ENCODE measurements at places on chromosomes 7 and 10. TPM values are rescaled to one million over a fixed set of nuclear protein-coding genes. Genes with fewer than 3 reads are reported as not detected.

CPN1 gene
- total RNA-seq, result not detected

PRKCQ gene
- 8.0 TPM for total RNA-seq

OR6V1 gene
- total RNA-seq, result not detected

FKBP9 gene
- total RNA-seq, result 123 TPM

IL6 gene
- 2.0 TPM for total RNA-seq

VPS26A gene
- total RNA-seq, result 31.8 TPM

ADCK2 gene
- total RNA-seq, result 22.4 TPM

CYP3A5 gene
- total RNA-seq, result 1.3 TPM

GPRIN2 gene
- not detected for total RNA-seq

IQUB gene
- total RNA-seq, result 7.8 TPM

DPCD gene
- total RNA-seq, result 19.5 TPM

NAT16 gene
- total RNA-seq, result not detected

HTR5A gene
- not detected for total RNA-seq

TMEM273 gene
- 36.8 TPM for total RNA-seq

AASS gene
- total RNA-seq, result 34.2 TPM

THSD7A gene
- total RNA-seq, result 2.8 TPM

C10orf62 gene
- total RNA-seq, result not detected

SHLD2 gene
- 25.7 TPM for total RNA-seq

DDX21 gene
- total RNA-seq, result 35.1 TPM

PON1 gene
- total RNA-seq, result not detected

FAM221A gene
- total RNA-seq, result 13.3 TPM

HKDC1 gene
- not detected for total RNA-seq

HYAL4 gene
- not detected for total RNA-seq

AP3M1 gene
- total RNA-seq, result 26.5 TPM

ZNF479 gene
- total RNA-seq, result not detected

SPDYE2 gene
- not detected for total RNA-seq

MRLN gene
- total RNA-seq, result not detected

LARP4B gene
- total RNA-seq, result 43.1 TPM

AKR1D1 gene
- not detected for total RNA-seq

OR13A1 gene
- total RNA-seq, result not detected

ADRB1 gene
- 4.2 TPM for total RNA-seq

MARVELD1 gene
- total RNA-seq, result 43.4 TPM

TOMM7 gene
- 303 TPM for total RNA-seq

Data from esophagus muscularis mucosa (tissue), 4 donors.